ENCODE measurements at places on chromosomes 5 and 9. TPM values are rescaled to one million over a fixed set of nuclear protein-coding genes. Genes with fewer than 3 reads are reported as not detected.

DNA sequence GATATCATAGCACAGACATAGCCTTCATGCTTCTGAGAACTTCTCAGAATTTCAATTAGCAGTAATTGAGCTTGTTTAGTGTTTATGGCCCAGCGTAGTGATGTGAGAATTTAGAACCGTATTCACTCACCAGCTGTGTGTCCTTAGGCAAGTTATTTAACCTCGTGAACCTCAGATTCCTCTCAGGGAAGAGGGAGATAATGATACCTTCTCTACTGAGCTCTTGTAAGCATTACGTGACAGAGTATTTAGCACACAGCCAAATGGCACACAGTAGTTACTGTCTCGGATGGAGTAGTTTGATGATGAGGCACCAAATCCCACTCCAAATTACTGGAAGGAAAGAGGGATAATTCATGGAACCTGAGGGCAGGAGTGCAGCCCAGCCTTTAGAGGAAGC lies 429.3 kb downstream of the CCDC171 start:
- DNase-seq, result no peak

The TAS2R1 gene
- total RNA-seq, result not detected

- DNase-seq, result peak; percentile 48
Observed at GRCh38 chr9:128003966-128004604, 23.3 kb upstream of the EEIG1 start.

DNA sequence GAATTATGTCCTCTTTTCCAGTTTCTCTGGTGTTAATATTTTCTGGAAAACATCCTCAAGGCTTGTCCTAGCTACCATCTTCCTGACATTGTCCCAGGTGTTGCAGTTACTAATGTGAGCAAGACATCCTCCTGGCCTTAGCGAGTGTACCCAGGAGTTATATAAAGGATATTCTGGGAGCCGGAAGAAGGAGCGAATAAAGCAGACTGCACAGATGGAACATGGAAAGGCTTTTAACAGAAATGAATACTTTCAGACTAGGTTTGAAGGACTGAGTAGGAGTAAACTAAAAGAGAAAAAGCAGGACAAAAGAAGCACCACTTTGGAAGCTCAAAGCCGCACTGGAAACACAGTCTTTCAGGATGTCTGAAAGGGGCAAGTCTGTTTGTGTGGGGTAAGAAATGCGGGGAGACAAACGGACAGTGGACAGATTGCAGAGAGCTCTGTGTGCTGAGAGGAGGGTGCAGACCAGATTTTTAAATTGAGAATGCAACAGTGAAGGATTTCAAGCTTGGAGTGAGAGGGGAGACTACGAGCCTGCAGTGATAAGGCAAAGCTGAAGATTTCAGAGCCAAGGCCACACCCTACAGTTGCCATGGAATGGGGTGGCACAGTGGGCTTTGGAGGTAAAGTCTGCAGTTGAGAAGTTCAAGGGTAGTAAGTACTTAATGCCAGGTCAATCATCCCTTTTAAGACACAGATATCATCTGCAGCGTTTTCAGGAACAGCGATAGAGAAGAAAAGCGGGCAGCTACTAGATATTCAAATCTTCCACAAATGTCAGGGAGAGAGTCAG lies 94.1 kb upstream of the TAF11L2 start:
- DNase-seq, result no peak

The HCN1 gene
- total RNA-seq, result not detected

DNA sequence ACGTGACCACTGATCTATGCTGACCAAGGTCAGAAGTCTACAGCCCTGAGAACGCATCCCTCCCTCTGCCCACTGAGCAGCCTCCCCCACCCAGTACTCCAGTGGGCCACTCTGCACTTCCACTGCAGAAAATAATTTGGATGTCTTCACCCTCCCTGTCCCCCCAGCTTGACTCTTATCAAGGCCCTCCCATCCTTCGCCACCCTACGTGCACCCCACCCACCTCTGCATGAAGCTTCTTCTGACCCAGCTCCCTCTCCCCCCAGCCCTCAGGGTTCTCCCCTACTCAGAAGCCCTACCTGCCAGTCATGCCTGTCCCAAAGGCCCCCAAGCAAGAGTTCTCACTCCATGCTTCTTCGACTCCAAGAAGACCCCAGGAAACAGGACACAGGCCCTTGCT lies 138.5 kb upstream of the FSTL4 start:
- no peak for DNase-seq

The CD274 gene
- 0.72 TPM for total RNA-seq

DNA sequence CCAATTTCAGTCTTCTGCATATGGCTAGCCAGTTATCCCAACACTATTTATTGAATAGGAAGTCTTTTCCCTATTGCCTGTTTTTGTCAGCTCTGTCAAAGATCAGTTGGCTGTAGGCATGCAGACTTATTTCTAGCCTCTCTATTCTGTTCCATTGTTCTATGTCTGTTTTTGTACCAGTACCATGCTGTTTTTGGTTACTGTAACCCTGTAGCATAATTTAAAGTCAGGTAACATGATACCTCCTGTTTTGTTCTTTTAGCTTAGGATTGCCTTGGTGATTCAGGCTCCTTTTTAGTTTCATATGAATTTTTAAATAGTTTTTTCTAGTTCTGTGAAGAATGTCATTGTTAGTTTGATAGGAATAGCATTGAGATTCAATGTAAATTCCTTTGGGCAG lies 104.9 kb upstream of the SLCO6A1 start:
- no peak for DNase-seq

The CREB3 gene
- 64.8 TPM for total RNA-seq

GRCh38 chr9:15121630-15122029 lies 185.4 kb downstream of the TTC39B start:
- no peak for DNase-seq

The SLCO6A1 gene
- not detected for total RNA-seq

- DNase-seq, result no peak
Observed at GRCh38 chr5:174272671-174273070, 227.2 kb downstream of the NSG2 start.

The ARSI gene
- total RNA-seq, result 6.5 TPM

GRCh38 chr5:96969366-96969765 lies 33.5 kb downstream of the LNPEP start:
- no peak for DNase-seq

DNA sequence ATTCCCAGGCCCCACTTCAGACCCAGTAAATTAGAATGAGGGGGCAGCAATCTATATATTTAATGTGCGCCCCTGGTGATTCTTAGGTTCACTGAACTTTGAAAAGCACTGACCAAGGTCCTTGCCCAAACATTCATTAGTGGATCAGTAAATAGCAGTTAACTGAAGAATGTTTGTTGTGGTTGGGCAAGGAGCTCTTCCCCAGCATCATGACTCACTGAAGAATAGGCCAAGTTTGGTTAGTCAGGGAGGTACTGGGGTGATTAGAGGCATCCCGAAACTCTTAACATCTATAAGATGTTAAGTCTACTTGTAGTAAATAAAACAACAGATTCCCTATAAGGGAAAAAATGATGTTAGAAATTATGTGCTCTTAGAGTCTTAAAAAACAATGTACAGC lies 833 bp upstream of the MROH2B start:
- no peak for DNase-seq

DNA sequence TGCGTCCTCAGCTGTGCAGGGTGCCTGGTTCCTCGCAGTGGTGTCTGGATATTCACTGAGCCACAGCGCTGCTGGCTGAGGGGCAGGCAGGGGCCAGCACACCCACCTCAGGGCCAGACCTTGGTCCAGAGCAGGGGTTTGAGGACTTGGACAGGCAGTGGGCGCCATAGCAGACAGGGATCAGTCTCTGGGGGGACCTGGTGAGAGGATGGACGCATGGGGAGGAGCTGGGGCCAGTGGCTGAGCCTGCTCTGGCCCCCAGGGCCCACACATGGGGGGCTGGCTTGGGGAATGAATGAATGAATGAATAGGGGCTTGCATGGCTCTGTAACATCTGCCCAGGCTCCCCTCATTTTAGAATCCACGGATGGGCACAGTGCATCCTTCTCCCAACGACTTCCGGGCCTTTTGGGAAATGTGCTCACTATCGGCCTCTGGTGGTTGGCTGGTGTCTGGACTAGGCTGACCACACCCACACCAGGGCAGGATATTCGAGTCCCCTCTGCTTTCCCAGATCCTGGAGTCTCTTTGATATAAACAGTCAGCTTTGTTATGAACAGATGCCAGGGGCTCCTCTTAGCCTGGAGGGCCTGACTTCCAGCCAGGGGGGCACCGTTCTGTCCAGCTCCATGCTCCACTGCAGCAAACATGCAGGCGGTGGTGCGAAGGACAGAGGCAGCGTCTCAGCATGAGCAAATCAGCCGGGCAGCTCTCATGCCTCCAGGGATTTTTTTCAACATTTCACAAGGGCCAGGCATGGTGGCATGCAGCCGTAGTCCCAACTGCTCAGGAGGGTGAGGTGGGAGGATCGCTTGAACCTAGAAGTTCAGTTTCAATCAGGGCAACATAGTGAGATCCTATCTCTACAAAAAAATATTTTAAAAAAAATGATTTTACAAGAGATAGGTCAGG lies 62.6 kb downstream of the NEK6 start:
- DNase-seq, result peak; percentile 99

The KCNN2 gene
- not detected for total RNA-seq

The SLC6A3 gene
- not detected for total RNA-seq

GRCh38 chr5:88892669-88893068 lies 9.7 kb upstream of the MEF2C start:
- no peak for DNase-seq

DNA sequence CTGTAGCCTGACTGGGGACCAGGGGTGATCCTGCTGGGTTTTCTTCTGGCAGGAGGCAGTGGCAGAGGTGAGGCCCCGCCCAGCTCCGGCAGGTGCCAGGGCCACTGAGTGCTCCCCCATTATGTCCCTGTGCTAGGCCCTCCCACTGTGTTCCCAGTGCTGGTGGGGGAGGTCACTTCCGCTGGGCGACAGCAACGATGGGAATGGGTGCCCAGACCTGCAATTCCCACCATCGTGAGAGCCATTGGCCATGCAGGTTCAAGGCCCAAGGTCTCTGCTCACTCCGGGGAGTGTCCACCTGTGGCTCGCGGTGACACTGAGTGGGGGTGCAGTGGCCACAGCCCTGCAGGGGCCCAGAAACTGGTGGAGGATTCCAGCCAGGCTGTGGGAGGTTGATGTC lies 98.6 kb downstream of the RXRA start:
- no peak for DNase-seq

The NPR3 gene
- 92.3 TPM for total RNA-seq

DNA sequence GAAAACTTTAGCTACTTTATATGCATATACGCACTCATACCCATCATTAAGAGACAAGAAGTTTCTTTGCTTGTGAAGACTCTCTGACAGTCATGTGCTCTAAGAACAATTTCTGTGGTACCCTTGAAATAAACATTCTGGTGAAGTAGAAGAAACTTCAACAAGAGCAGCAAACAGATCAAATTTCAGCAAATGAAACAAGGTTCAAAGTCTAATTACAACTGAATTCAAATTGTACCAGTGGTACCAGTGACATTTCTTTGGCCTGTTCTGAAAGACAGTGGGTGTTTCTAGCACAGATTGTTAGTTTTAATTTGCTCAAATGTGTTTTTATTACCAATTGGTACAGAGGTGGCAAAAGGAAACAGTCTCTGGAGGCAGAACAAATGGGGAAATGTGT lies 391.0 kb downstream of the CHSY3 start:
- peak; percentile 9 for DNase-seq

The RGMB gene
- total RNA-seq, result 70.9 TPM

The PCA3 gene
- total RNA-seq, result 0.36 TPM

The SLC36A2 gene
- total RNA-seq, result not detected

DNA sequence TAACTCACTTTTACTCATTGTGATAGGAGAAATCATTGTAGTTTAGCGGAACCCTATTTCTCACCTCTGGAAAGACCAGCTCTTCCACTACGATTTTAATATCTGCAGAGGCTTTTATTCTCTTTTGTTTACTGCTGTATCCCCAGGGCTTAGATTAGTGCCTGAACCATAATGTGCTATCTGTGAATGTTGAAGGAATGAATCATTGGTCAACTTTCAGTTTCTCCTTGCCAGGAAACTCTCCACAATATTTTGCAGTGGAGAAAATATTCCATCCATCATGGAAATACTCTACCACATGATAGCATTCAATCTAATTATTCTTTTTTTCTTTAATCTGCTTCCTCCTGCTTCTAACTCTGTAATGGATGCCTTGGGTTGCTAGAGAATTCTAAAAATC lies 263.5 kb upstream of the PTPRD start:
- DNase-seq, result no peak

- DNase-seq, result no peak
Observed at GRCh38 chr9:76716085-76716672, 48.1 kb upstream of the PCA3 start.

GRCh38 chr9:84709056-84709455 lies 39.5 kb downstream of the NTRK2 start:
- DNase-seq, result no peak

The ZDHHC11B gene
- not detected for total RNA-seq

DNA sequence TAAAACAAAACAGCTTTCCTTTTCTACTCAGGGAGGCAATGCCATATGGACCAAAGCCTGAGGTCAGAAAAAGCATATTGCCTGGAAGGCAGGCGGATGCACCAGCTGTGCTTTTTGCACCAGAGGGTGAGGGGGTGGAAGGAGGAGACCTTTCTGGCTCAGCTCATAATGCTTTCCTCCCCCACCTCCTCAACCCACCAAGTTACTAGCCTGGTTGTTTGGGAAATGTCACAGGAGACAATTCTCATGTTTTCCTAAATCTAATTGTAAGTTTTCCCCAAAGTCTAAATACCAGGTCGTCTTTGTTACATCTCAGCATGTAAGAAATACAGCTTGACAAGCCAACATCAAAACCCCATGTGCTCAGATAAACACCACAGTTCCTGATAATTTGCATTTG lies 72.6 kb upstream of the DMRTA1 start:
- DNase-seq, result no peak

The LCN2 gene
- total RNA-seq, result not detected

The PFN3 gene
- not detected for total RNA-seq

DNA sequence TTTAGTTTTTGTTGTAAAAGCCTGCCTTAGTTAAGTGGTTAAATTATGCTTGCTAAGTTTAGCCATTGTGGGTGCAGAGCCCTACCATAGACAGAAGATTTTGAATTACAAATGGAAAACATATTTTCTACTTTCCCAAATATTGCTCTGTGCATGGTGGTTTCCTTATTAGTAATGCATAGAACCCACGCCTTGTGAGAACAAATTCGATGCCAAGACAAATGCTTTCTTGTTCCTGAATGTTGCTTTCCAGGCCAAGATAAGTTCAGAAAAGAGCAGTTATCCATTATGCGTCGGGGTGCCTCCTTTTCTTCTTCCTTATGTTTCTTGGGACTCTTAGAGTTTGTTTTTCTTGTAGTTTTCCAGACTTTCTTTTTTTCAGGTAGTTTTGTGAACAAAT lies 31.0 kb upstream of the GARNL3 start:
- DNase-seq, result no peak

GRCh38 chr5:98470747-98471146 lies 302.7 kb upstream of the RGMB start:
- DNase-seq, result no peak

The OCLN gene
- total RNA-seq, result 6.2 TPM

DNA sequence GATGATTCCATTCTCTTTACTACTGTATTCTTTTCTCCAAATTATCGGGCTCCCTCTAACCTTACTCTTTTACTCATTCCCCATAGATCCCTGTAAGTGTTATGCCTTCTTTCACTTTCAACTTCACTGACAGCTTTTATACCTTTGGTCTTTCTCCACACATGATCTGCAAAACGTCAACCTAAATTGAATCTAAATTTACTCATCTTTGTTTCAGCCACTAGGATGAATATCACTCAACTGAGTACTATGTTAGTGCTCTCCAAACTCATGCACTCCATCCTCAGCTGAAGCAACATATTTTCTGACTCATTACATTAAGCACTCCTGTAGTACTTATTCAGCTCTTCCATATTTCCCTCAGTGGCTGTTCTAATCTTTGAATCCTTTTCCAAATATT lies 133.4 kb downstream of the ADAMTS19 start:
- no peak for DNase-seq

The PLAC8L1 gene
- not detected for total RNA-seq
